GM04504 (cell line): ENCODE measurements at places on chromosomes 11 and 22.

DNA sequence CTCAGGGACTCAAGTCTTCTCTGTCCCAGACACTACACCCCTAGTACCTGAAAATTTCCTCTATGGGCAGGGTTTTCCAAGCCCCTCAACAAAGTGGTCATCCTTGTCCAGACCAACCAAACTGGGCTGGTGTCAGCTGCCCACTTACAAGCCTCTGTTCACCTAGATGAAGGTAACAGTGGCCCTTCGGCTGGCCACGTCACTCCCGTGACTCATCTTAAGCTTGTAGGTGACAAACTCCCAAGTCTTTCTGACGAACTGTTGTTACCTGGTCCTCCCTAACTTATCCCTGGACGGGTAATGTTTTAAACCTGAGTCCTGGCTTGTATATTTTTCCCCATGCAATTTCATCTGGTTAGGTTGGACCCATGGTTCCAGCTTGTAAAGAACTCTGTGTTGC, 4.7 kb downstream of the CXCR5 start:
- DNase-seq: no peak

GRCh38 chr22:48589901-48590300, 1237.8 kb downstream of the BRD1 start:
- no peak for DNase-seq

DNA sequence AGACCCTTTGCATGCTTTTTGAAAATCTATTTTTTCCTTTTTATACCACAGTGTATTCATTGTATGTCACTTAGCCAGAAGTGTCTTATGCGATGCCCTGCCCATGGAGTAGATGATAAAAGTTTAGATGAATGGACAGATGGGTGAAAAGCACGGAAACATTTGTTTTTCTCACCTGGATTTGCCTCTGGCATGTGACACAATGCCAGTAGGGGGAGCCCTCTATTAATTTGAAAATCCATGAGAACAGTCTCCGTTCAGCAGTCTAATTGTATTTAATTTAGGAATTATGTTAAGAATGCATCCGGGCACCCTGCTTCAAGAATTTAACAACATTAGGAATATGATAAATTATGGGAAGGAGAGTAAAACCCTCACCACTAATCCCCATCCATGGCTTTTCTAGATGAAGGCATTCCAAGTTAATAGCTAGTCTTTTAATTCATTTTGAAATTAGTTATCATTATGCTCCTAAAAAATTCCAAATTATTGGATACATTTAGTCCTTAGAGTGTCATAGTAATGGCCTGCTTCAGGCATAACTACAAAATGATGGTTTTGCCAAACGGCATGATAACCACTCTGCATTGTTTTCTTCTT, 55.3 kb upstream of the ALKBH3 start:
- no peak for DNase-seq

DNA sequence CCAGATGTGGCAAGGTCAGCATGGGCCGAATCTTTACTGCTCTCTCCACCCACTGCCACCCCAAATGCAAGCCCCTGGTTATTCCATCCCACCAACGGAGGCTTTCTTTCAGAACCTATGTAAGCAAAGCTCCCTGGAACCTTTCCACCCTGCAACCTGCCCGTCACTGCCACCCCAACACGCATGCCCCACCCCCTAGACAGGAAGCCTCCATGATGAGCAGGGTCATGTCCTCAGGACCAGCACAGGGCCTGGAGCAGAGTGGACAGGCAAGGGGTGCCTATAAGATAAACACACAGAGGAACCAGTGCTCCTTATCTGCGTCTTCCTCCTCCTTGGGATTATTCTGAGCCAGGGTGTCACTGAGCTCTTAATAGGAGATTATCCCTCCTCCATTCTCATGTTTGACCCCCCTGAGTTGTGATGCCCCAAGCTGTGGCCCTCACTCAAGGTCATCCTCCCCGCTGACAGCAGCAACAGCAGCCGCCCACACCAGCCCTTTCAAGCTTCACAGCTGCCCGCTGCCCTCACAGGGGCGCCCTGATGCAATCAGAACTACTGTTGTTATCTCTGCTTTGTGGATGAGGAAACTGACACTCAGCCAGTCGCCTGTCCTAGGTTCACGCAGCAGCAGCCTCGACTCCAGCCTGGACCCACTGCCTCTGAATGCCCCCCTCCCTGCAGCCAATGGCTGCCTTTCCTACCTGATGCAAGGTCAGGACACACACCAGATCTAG, 647.3 kb downstream of the TBC1D22A start:
- DNase-seq: no peak
